GDM1 (cell line): ENCODE measurements at places on chromosomes 7 and 10.

DNA sequence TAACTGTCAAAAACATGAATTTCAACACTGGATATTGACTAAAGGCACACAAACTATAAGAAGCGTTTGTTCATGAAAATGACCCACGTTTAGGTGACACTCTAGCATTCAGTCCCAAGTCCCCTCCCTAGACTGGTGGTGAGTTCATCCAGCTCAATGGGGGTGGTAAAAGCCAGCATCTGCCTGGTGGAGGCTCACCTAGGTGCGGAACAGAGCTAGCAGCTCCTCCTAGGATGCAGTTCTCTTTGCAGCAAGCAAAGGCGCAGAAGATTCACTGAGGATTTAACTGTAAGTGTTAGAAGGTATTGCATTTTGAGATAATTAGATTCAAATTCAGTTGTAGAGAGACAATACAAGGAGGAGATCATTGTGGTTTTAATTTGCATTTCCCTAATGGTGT, 87.6 kb downstream of the VSTM2A start:
- no peak for DNase-seq

DNA sequence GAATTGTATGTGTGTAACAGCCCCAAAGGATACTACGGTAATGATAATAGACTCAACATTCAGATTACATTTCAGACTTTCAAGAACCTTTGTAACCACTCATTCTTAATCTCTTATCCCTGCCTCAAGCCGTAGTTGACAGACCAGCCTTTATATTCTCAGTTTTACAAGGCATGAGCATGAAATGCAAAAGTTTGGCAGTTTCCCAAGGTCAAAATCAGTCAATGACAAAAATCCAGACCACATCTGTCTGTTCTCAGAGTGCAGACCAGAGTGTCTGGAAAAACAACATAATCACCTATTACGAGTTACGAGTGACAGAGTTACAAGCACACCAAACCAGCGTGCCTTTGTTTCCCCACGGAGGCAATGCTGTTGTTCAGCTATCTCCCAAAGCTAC, 178.6 kb upstream of the LRGUK start:
- no peak for DNase-seq

- no peak for DNase-seq
Observed at GRCh38 chr10:10130686-10131085, 887.0 kb upstream of the CELF2 start.

- DNase-seq = no peak
Observed at GRCh38 chr10:93436591-93437085, 45.5 kb downstream of the MYOF start.
